ENCODE measurements at places on chromosomes 4 and X.
A peak's percentile ranks its signal among the peaks of the same experiment; 100 is the strongest.

DNA sequence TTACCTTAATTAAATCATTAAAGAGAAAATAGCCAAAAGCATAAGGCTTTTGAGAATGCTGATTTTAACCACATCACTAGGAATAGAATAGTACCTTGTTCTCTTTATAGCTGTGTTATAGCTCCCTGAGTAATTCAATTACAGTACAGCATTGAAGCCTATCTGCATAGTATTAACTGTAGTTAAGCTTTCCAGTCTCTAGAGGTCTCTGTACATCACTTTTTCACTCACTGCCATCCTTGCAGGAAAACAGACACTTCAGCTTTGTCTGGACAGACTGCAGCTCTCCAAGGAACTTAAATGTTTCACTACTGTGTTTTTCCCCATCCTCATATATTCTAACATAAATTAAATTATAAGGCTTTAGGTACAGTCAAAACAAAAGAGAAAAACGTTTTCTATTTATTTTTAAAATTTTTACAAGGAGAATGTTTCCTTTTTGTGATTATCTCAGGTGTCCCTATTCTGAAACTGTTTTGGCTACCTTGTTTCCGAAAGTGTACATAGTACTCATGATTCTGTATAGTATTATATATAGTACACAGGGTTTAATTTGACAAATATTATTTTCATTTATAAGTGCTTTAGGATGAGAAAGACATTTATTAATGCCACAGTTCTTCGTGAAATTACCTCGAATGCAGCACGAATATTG, 407.9 kb downstream of the PCDH18 start:
- peak; percentile 82 for DNase-seq

GRCh38 chrX:4850312-4850711, 1136.9 kb upstream of the PRKX start:
- DNase-seq: no peak

DNA sequence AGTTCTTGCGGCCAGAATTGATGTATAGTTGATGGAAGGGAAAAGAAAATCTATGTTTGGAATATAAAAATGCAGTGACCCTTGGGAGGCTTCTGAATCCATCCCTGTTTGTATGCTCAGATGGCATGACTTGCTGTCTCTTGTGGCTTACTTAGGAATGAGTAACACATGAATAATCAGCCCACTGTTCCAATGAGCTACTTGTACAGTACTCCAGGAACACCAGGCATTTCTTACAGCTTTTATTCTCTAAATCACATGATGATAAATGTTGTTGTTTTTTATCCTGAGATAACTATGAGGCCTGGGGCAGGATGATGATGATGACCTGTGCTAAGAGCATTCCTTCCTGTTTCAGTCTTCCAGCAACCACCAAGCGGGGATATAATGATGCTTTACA, 18.9 kb downstream of the TMPRSS11E start:
- DNase-seq: peak; percentile 58

DNA sequence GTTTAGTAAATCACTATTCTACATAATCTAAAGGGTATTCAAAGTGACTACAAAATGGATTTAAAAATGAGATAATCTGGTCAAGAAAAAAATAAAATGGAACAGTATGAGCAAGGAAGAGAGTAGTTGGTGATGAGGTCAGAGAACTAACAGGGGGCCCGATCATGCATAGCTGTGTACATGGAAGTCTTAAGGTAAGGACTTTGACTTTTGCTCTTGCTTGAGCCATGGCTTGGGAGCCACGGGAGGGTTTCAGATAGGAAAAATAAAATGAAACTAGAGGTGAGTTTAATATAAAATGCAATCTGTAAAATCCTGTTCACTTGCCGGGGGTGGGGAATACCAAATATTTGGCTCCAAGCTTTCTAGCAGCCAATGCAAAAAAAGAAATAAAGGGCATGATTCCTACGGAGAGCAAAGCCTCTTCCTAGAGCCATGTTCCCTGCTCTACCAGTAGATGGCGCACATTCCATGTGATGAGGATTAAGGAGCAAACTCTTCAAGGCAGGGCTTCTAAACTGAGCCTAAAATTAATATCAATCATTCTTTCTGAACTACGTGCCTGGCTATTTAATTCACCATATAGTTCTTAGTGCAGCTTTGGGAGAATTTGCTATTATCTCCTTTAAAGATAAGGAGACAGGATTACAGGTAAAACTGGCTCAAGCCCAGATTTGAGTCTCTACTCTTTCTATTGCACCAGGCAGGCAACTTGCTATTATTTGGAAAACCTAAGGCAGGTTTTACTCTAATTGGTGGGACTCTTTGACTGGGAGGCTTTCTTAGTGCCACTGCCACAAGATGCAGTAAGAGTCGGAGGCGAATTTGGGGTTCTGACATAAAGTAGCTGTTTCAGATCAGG, 6.8 kb upstream of the CLCN5 start:
- DNase-seq: peak; percentile 57

DNA sequence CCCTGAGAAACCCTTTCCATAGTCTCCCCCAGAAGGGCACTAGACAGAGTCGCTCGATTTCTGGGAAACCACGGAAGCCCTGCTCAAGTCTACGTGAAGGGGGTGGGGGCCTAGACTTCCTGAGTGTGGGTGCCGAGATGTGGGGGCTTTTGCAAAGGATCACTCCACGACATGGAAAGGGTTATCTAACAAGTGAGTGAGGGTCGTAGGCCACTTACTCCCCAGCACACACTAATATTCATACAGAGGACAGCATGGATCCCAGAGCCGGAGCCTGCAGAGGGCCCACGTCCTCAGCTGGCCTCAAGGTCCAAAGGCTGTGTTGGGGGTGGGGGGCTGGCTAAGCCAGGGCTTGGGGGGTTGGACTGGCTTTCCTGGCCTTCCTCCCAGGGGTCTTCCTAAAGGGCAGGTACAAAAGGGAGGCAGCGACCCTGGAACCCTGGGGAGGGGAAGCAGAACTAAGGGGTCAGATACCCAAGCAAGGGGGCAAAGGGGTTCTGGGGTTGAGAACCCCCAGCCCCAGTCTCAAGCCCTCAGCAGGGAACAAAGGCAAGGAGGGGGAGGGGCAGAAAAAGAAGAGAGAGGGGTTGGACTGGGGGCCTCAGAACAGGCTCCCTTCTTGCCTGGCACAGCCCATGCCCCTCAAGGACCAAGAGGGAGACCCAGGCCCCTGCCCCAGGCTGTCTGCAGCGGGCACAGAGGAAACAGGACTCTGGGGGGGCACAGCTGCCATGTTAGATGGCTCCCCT, 1.6 kb downstream of the HMX1 start:
- DNase-seq: no peak

DNA sequence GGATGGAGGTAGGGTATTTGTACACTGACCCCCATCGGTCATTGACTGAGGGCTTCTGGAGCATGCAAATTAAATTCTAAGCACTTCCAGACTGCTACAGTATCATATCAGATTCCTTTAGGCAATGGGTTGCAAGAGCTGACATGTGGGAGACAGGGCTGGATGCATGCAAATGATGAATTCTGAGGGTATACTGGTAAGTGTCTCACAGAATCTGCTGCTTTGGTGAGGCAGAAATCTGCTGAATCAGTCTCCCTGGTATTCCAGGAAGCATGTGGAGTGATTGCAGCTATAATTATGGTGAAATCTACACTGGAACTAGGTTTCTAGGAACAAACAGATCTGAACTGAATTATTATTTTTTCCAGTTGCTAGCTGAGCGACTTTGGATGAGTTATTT, 684.9 kb upstream of the MAGEB2 start:
- DNase-seq: peak; percentile 20

- DNase-seq: peak; percentile 59
These were observed 1753.2 kb upstream of the PCDH7 start for GRCh38 chr4:28966982-28967381.

DNA sequence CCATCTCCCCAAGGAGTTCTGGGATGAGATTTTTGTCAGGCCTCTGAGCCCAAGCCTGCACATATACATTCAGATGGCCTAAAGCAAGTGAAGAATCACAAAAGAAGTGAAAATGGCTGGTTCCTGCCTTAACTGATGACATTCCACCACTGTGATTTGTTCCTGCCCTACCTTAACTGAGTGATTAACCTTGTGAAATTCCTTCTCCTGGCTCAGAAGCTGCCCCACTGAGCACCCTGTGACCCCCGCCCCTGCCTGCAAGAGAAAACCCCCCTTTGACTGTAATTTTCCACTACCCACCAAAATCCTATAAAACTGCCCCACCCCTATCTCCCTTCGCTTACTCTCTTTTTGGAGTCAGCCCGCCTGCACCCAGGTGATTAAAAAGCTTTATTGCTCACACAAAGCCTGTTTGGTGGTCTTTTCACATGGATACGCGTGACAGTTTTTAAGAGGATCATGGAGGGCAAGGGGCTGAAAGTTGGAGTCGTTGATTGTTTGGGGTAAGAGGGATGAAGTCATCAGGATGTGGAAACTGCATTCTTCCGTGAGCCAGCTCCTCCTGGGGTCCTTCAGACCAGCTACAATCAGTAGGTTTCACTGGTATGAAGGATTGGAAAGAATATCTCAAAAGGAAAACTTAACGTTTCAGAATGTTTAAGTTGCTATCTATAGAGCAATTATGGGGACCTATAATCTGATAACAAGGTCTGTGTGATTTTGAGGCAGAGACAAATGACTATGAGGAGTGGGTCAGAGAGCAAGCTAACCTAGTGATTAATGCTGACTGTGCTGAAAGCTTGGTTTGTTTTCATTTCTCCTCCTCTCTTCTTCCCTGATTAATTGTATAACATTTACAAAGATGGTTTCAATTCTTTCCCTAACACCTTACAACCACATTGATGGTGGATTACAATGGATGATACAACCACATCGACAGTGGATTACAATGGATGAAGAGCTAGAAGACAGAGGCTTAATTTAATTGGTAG, 28.6 kb upstream of the MAGEA11 start:
- DNase-seq: no peak

GRCh38 chrX:73525928-73526690, 36.9 kb upstream of the CHIC1 start:
- DNase-seq: no peak
